ENCODE measurements at places on chromosomes 13 and 19. TPM values are rescaled to one million over a fixed set of nuclear protein-coding genes. Genes with fewer than 3 reads are reported as not detected.

- DNase-seq, result no peak
Measured at GRCh38 chr19:10922638-10923014, 5.8 kb downstream of the YIPF2 start.

DNA sequence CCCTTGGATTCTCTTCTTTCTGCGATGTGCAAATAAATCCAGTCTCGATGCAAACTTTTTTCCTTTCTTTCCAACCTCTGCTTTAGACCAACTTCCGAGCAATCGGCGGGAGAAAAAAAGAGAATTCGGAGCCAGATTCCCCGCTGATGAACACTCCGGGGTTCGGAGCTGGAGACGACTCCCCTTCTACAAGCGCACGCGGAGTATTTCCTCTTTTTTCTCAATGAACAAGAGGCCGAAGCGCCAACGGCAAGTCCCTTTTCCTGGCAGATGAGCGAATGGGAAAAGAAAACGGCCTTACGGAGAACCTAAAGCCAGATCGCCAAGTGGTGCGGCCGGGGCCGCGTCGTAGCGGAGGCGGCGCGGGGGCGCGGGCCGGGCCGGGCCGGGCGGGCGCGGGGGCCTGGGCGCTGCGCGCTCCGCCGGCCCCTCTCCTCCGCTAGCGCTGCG, 250 bp downstream of the SPRY2 start:
- no peak for DNase-seq

DNA sequence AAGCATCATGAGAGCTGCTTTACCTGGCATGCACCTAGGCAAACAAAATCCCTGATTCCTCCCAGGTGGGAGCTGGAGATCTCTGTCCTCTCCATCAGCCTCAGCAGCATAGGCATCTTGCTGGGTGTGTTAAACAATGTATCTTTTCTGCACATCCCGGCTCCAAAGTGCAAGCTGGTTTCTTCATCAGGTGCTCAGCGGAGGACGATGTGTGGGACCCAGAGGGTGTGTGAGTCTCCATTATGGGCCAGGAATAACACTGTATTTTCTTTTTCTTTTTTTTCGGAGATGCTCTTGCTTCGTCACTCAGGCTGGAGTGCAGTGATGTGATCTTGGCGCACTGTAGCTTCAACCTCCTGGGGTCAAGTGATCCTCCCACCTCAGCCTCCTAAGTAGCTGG, 9.9 kb downstream of the CNFN start:
- no peak for DNase-seq

DNA sequence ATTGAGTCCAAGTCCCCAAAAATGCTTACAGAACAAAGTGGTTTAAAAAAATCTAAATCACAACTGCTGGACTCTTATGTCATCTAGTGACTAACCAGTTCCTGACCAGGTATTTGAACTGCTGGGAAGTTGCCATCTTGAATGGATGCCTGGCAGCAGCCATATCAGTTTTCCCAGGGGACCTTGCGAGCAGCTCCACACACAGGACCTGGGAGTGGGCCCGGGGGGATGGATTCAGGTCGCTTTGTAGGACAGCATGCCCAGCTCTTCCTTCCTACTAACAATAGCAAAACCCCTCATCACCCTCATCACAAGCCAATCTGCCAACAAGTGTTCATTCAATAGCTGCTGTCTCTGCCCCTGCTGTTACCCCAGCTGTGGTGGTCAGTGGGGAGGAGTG, 65.3 kb downstream of the KCTD15 start:
- no peak for DNase-seq

DNA sequence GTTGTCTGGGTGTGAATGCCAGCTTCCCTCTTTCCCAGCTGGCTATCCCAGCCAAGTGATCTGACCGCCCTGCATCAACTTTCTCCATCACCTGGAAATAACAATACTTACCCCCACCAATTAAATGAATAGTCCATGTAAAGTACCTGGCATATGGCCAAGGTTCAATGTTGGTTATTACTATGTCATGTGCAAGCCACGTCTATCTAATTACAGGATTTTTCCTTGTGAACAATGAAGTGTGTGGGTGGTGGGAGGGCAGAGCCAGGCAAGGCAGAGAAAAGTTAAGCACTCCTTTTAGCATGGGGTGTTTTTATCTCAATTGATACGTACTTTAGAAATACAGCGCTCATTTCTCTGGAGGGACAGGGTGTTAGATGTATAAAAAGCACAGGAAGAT, 121.1 kb downstream of the NHLRC3 start:
- DNase-seq, result no peak

DNA sequence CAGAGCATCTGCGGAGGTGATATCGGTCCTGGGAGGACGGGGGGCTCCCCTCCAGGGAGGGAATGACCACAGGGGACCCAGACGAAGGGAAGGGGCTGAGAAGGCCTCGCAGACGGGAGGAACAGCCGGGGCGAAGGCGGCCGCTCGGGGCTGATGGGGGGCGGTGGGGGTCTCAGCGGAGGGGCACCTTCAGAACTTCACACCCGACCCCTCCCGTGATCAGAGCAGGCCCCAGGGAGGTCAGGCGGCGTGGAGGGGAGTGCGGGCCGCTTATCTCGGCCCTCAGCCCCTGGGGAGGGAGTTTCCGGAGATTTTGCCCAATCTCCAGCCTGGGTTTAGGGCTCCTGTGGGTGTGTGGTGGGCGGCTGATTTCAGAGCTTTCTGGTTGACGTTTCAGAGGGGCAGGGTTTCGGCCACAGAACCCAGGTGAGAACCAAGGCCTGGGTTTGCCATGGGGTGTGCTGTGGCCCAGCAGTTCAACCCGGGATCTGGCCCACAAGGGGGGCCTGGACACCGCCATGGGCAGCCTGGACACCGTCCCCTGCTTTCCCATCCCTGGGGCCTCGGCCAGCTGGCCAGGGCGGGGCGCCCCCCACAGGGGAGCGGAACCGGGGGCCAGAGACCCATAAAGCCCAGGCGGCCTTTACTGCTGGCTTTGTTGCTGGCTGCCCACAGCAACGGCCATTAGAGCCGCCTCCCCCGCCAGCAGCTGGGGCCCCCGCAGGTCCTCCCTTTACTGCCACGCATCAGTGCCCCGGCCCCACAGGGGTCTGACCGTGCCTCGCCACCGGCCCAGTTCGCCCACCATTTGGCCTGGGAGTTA, 29.0 kb downstream of the ARID3A start:
- no peak for DNase-seq

DNA sequence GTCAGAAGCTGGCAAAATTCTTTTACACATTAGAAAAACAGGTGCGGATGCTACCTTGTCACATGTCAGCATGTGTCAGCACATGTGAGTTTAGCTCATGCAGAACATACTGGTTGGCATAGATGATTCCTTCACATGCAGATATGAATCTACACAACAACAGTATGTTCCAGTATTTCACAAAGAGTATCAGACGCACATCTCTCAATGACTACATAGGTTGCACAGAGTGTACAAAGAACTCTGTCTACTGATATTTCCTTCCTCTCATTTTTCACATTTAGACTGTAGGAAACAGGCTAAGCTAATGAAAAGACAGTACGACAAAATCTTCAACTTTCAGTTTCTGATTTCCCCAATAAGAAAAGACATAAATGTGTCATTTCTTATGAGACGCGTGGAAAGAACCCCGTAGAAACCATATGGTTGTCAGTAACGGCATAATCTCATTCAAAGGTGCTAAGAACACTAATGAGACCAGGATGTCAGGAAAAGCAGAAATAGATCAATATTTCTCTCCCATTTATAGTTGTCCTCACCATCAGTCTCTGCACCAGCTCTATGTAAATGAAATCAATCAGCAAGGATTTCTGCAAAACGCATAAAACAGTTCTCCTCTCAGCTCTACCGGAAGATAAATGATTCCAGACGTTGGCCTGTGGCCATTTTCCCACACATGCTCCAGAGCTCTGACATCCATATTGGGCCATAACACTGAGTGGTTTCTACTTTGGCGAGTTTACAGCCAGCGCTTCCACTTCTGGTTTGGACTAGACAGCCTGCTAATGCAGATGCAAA, 81.2 kb downstream of the STARD13 start:
- DNase-seq, result no peak

DNA sequence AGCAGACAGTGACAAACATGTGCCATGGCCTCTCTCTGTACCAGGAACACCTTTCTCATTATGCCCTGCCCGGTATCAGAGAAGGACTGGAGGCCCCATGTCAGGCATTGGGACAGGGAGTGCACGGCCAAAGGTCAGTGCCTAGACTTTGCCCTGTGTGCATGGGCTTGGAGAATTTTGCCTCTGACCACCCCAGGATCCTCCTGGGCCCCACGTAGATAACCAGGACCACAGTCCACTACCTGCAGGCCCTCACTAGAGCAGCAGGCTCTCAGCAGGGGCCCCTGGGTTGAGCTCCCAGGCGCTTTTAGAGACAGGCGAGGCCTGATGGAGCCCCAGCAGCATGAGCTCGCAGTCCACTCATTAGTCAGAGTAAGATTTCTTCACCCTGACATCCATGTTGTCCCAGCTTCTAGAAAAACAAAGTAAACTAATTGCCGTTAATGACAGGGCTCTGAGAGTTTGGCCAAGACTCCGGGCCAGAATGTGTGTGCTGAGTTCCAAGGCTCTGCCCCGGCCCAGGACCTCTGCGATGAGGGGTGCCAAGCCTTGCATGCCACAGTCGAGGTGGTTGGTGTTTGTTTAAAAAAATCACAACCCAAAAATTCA, 42.7 kb downstream of the CAPN12 start:
- no peak for DNase-seq

DNA sequence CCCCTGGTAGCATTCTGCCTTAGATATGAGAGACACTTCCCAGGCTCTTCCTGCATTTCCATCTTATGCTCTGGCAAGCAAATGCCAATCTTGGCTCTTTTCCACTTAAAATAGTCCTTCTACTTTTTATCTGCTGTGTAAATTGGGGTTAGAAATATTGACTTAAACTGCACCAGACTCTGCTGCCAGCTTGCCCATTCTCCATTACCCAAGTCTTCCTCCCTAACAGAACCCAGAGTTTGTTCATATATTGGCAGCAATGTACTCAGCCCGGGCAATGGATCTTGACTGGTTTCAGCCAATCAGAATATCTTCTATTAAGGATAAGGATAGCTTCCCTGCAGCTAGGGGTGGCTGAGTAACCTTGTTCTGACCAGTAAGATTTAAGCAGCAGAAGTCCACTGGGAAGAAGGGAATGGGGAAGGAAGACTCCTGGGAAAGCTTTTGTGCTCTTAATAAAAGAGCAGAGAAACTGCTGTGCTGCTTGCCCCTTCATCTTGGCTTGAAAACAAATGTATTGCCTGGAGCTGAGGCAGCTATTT, 177.1 kb downstream of the KCNRG start:
- DNase-seq, result no peak

GRCh38 chr19:54188215-54188871, 1.0 kb downstream of the MBOAT7 start:
- DNase-seq, result no peak

GRCh38 chr19:843180-843835, 2.5 kb downstream of the PRTN3 start:
- DNase-seq, result no peak

DNA sequence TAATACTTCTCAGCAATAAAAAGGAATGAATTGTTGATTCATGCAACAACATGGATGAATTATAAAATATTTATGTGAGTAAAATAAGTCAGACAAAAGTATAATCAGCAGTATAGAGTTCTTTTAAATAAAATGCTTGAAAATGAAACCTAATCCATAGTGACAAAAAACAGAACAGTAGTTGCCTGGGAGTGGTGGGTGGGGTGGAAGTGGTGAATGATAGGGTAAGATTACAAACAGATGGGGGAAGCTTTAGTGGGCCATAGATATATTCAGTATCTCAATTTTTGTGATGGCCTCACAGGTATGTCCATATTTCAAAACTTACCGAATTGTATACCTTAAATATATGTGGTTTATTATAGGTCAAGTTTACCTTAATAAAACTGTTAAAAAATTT, 124.9 kb upstream of the UBL3 start:
- DNase-seq, result no peak

GRCh38 chr13:74710006-74710405, 575.8 kb upstream of the KLF12 start:
- no peak for DNase-seq

DNA sequence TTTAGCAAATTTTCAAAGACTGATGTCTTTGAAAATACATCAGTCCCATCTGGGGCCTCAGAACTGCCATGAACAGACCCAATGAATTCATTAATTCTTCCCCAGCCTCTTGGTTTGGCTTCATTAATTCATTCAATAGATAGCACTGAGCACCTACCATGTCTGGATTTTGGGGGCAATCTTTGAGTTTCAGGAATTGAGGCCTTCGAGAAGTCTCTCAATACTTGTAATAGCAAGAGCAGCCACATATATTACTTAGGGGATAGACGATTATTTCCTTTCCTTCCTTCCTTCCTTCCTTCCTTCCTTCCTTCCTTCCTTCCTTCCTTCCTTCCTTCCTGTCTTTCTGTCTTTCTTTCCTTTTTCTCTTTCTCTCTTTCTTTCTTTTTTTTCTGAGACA, 64.8 kb downstream of the ALOX5AP start:
- no peak for DNase-seq

GRCh38 chr13:97235549-97236231, 13.6 kb downstream of the MBNL2 start:
- no peak for DNase-seq

- DNase-seq, result no peak
Measured at GRCh38 chr19:39099341-39099740, 15.2 kb downstream of the ACP7 start.

DNA sequence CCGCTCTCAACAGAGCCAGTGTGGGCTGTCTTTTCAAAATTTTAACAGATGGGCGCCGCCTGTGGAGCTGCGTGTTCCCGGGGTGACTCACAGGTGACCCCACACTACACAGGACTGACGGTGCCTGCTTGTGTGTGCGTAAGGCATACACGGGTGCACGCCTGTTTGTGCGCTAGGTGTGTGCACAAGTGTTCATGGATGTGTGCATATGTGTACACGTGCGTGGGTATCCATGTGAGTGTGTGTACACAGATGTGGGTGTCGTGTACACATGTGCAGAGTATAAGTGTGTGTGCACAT, 92.7 kb upstream of the SOX1 start:
- no peak for DNase-seq

DNA sequence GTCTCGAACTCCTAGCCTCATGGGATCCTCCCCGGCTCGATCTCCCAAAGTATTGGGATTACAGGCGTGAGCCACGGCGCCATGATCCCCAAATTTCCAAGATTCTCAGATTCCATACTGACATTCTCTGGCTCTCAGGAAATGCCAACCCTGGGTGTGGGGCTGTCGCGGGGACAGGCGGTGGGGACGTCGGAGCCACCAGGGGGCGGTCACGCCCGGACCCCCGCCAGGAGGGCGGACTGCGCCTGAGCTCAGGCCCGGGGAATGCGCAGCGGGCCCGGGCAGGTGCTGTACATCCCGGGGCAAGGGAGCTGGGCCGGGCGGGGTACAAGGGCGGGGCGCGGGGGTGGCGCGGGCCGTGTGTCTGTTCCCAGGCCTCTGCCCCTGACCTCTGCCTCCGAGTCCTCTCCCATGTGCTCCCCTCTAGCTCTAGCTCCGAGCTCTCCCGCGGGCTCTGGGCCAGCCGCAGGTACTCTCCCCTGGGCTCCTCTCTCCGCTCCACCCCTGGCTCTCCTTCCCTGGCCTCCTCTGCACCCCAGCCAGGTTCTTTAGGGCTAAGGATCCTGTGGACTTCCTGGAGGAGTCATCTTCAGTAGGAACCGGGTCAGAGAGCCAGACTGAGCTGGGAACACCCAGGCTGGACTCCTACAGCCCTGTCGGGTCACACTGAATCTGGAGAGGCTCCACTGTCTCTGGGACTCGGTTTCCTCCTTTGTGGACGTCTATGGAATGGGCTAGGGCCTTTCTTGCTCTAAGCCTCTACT, 2.4 kb downstream of the PPP1R13L start:
- peak; percentile 46 for DNase-seq

SULT2B1 gene
- not detected for polyA plus RNA-seq

ZNF460 gene
- polyA plus RNA-seq, result 10.2 TPM

OLFM2 gene
- 9.2 TPM for polyA plus RNA-seq

TMEM238 gene
- polyA plus RNA-seq, result 0.33 TPM

S1PR5 gene
- polyA plus RNA-seq, result 0.55 TPM

SLC25A30 gene
- polyA plus RNA-seq, result 2.1 TPM

MEF2B gene
- not detected for polyA plus RNA-seq

Data from naive thymus-derived CD4-positive, alpha-beta T cell (primary cell).